ENCODE measurements at places on chromosomes 13 and 19.

- no peak for DNase-seq
Measured at GRCh38 chr19:8097681-8098567, 45.4 kb downstream of the CCL25 start.

DNA sequence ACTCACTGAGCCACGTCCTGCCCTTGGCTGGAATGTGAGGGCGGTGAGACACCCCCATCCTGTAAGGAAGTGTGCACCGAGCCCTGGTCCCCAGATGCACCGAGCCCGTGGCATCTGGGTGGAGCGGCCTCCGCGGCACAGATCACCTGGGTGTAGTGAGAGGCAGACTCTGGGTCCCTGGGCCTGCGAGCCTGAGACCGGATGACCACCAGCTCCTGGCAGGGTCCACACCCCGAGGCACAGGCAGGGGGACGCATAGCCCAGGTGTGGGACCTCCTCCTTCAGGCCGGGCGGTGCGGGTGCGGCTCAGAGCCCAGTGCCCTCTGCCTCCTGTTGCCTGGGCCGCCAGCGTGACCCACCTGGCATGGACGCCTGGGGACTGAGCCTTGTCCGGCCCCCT, 12.4 kb downstream of the MCF2L start:
- no peak for DNase-seq

DNA sequence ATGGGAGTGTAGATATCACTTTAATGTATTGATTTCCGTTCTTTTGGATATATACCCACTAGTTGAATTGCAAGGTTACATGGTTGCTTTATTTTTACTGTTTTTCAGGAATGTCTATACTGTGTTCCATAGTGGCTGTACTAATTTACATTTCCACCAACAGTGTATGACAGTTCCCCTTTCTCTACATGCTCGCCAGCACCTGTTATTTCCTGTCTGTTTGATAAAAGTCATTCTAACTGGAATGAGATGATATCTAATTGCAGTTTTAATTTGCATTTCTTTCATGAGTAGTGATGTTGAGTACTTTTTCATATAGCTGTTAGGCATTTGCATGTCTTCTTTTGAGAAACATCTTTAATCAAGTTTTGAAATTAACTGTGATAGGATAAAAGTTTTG, 818.6 kb downstream of the SLITRK6 start:
- no peak for DNase-seq

GRCh38 chr19:3684054-3684816, 16.0 kb downstream of the PIP5K1C start:
- DNase-seq = no peak

GRCh38 chr13:48253849-48254248, 20.8 kb downstream of the ITM2B start:
- DNase-seq = no peak

Data from CD4-positive, alpha-beta T cell treated with Interferon gamma for 1 hour (primary cell).